Activated CD4-positive, CD25-positive, alpha-beta regulatory T cell (primary cell): ENCODE measurements at places on chromosomes 11 and 22.

DNA sequence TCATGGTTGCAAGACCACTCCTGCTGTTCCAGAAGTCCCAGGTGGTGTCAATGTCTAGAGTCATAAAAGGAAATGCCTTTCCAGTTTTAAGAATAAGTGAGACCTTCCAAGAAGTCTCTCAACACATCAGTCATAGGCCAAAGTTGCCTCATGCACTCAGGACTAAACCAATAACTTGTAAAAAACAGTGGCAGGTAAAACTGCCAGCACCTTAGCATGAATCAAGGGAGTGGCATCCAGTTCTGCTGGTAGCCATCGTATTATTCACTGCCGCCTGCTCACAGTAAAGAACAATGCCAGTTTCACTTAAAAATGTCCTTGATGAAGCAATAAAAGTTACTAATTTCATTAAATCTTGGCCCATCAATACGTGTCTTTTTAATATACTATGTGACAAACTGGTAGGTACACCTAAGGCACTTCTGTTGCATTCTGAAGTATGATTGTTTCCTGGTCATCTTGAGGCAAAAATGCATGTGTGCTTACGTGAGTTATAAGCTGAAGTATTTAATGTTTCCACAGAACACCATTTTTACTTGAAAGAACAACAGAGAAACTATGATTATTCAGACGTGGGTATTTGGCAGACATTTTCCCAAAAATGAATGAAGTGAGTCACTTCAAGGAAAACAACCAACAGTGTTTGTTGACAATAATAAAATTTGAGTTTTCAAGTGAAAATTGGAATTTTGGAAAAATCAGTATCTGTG lies 125.2 kb upstream of the SNX19 start:
- no peak for DNase-seq

- DNase-seq: no peak
Observed at GRCh38 chr11:70688142-70688541, 289.8 kb downstream of the CTTN start.

DNA sequence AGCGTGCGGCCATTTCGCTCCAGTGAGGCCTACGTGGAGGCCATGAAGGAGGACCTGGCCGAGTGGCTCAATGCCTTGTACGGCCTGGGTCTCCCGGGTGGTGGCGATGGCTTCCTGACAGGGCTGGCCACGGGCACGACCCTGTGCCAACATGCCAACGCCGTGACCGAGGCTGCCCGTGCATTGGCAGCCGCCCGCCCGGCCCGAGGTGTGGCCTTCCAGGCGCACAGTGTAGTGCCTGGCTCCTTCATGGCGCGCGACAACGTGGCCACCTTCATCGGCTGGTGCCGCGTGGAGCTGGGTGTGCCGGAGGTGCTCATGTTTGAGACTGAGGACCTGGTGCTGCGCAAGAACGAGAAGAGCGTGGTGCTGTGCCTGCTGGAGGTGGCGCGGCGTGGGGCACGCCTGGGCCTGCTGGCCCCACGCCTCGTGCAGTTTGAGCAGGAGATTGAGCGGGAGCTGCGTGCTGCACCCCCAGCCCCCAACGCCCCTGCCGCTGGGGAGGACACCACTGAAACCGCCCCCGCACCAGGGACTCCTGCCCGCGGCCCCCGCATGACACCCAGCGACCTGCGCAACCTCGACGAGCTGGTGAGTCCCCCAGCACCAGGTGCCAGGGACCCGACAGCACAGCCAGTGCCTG lies 1.8 kb downstream of the GAS2L1 start:
- DNase-seq: no peak

DNA sequence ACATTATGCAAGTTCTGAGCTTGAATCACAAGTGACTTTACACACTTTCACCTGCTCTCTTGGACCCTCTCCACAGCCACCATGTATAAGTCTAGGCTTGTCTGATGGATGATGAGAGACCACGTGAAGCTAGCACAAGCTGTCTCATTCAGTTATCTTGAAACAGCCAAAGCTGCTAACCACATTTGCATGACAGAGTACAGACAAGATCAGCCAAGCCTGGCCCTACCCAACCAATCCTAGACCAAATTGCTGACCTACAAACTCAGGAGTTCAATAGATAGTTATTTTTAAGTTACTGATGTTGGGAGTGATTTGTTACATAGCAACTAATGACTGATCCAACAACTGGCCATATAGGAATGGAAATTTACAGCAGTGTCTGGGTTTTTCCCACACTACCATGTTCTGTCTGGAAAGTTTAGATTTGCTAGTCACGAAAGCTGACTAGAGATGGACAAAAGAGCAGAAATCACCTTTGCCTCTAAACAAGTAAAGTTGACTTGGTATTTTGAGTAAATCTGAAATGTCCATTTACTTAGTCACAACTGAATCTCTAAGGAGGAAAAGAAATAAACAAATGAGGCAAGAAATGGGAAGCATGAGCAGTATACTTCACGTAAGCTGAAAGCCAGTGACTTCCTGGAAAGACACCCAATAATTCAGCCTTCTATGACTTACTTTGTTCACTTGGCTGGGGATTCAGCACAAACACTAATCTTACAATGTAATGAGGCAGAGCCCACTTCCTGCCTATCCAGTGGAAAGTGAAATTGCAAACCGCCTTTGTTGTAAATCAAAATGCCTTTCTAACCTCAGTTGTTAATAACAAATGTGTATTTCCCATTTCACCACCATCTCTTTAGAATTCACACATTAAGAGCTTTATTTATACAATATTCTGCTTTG lies 101.7 kb downstream of the FAM181B start:
- no peak for DNase-seq

DNA sequence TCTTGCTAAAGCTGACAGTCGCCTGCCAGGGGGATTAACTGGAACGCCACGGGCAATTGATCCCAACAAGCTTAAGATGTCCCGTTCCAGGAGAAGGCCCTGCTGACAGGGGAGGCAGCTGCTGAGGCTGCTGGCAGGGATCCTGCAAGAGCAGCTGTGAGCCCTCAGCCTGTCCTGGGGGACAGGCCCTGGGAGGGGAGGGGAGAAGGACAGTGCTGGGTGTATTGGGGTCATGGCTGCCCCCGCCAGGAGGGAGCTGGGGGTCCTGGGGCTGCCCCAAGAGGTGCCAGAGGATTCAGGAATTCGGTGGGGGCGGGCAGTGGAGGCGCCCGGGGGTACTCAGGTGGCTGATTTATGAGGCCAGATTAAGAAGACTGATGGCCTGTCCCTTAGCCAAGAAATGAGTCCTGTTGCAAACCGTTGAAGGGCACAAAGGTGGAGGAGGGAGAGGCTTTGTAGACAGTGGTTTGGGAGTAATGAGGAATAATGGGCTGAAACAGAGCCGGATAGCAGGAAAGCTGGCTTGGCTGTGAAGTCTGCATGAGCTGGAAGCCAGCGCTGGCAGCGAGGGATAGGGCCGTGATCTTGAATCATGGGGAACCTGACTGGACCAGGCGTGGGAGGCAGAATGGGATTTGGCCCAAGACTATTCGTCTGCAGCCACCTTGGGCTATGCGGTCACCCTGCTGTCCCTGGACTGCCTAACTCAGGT lies 133.5 kb downstream of the CACNA1I start:
- DNase-seq: no peak

DNA sequence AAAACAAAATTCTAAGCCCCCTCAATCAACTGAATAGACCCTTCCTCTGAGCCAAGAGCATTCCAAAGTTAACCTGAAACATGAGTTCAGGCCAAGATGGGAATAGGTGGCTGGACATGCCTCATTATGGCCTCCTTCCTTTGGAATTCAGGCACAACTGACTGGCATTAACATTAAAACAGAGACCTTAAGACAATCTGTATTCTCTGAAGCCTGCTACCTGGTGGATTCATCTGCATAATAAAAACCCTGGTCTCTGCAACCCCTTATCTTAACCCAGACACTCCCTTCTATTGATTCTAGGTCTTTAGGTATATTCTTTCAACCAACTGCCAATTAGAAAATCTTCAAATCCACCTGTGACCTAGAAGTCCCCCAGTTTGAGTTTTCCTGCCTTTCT lies 66.3 kb downstream of the JRKL start:
- no peak for DNase-seq

DNA sequence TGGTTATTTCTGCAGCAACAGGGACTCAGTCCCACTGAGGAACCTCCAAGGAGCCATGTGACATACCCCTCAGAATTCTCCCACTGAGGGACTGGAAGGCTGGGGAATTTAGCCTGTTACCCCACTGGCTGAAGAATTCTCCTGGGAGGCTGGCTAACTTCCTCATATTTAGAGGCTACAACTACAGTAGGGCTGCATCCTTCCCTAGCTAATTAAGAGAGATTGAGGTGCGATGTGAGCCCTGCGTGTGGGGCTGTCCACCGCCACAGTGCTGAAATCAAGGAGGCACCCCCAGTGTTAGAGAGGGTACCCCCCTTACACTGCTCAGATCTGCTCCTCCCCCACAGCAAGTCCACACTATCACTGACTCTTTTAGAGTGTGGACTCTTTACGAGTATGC lies 21.1 kb downstream of the EIF3F start:
- DNase-seq: no peak

DNA sequence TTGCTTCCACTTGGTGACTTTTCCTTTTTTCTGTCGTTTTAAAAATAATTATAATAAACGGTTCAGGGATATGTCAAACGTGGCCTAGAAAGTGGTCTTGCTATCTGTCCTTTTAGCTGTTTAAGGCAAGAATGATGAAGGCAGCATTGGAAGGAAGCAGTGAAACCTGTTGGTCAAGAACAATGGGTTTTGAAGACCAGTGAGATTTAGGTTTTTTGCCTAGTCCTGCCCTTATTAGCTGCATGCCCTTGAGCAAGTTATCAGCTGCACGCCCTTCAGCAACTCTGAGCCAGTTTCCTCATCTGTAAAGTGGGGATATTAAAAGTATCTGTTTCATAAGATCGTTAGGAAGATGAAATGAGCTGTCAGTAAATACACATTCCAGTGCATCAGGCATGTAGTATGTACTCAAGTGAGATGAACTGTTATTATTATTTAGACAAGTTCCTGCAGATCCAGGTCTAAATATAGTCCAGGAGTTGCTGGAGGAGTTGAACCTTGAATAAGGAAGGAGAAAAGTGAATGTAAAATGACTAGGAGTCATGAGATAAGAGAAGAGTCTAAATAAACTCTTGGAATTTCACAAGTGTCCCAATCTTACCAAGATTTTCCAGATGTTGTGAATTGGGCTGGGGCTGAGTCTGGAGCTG lies 90.8 kb upstream of the HSD17B12 start:
- DNase-seq: no peak

- DNase-seq: no peak
Observed at GRCh38 chr11:126408496-126408895, 53.0 kb downstream of the ST3GAL4 start.
